ENCODE measurements at places on chromosomes 4 and X.

- no peak for DNase-seq
These were observed 223.0 kb upstream of the PSAPL1 start for GRCh38 chr4:7657545-7658297.

DNA sequence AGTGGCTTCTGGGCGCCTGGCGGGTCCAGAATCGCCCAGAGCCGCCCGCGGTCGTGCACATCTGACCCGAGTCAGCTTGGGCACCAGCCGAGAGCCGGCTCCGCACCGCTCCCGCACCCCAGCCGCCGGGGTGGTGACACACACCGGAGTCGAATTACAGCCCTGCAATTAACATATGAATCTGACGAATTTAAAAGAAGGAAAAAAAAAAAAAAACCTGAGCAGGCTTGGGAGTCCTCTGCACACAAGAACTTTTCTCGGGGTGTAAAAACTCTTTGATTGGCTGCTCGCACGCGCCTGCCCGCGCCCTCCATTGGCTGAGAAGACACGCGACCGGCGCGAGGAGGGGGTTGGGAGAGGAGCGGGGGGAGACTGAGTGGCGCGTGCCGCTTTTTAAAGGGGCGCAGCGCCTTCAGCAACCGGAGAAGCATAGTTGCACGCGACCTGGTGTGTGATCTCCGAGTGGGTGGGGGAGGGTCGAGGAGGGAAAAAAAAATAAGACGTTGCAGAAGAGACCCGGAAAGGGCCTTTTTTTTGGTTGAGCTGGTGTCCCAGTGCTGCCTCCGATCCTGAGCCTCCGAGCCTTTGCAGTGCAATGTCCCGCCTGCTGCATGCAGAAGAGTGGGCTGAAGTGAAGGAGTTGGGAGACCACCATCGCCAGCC, at the start of gene ATOH1:
TSS of gene ATOH1 (plus strand) at position 422 of the 663 bp plus-strand sequence. CDS start at position 596, 174 bp downstream.
- DNase-seq: no peak

GRCh38 chr4:42617030-42617429, 39.9 kb downstream of the ATP8A1 start:
- DNase-seq: no peak

DNA sequence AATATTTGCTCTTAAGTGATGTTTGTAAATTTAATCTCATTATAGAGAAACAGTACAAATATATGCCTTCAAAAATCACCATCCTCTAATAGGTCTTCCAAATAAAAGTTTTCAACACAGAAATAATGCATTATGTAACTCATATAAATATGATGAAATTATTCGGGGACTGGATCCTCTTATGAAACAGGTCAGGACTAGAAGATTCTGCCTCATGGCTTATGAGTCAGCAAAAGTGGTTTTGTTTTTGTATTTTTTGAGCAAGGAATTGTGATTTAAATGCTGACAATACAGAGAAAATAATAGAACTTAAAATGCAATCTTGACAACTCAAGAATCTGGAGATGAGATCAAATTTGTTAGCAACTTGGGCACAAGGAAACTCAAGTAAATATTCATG, 179.7 kb upstream of the NDP start:
- DNase-seq: no peak

- DNase-seq: no peak
These were observed 26.2 kb downstream of the RP2 start for GRCh38 chrX:46863072-46863471.

- no peak for DNase-seq
These were observed 317.8 kb upstream of the GALNT7 start for GRCh38 chr4:172850838-172851237.

- no peak for DNase-seq
These were observed 9.0 kb downstream of the ARAP2 start for GRCh38 chr4:36235306-36235705.

GRCh38 chr4:94240384-94240783, 32.7 kb downstream of the SMARCAD1 start:
- no peak for DNase-seq

GRCh38 chrX:48083212-48083611, 11.8 kb upstream of the ZNF630 start:
- DNase-seq: no peak

DNA sequence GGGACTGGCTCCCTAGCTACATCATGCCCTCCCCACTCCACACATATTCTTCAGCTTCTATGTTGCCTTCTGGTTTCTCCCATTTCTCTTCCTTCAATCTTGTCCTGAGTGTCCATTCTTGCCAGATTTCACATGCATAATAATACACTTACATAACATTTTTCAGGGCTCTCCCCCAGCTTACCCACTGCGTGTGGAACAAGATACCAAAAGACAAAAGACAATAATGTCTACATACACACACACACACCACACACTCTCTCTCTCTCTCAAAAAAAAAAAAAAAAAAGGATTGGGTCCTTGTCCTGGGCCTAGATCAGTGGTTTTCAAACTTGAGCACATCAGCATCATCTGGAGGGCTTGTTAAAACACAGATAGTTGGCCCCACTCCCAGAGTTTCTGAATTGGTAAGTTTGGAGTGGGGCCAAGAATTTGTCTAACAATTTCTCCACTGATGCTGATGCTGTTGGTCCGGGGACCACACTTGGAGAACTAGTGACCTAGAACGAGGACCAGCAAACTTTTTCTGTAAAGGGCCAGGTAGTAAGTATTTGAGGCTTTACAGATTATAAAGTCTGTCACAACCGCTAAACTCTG, 6.5 kb upstream of the SMARCA1 start:
- DNase-seq: no peak

GRCh38 chr4:171583790-171584189, 229.4 kb upstream of the GALNTL6 start:
- no peak for DNase-seq

GRCh38 chr4:108155373-108155772, 13.4 kb downstream of the LEF1 start:
- DNase-seq: no peak

- DNase-seq: no peak
These were observed 71.0 kb downstream of the LAS1L start for GRCh38 chrX:65463550-65463949.

DNA sequence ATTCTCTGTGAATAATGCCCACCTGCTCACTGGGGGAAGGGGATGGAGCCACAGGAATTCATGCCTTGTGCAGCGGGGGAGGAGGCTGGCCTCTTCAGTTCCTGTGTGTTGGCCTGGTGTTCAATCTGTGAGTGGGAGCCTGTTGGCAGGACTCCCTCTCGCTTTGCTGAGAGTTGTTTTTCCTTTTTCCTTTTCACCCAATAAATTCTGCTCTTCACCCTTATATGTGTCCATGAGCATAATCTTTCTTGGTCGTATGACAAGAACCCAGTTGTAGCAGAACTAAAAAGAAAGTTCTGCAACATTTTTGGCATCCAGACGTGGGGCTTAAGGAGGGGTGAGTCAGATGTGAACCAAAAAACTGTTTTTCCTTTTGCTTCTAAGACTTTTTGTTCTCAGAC, 235.2 kb upstream of the HDX start:
- no peak for DNase-seq

DNA sequence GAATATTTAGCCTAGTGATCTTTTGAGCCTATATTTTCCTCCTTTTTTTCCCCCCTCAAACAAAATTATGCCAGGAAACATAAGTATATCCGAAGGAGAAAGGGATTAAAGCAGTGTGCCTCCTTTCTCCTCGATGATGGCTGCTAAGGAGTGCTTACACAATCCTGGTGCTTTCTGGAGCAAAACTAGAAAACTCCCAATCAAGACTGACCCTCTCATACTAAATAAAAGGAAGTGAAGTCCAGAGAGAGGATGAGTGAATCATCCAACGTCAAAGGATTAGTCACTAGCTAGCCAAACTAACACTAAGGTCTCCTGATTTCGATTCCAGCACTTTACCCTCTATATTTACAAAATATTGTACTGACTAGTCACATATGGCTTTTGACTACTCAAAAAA, 146.8 kb downstream of the PPP3CA start:
- no peak for DNase-seq

DNA sequence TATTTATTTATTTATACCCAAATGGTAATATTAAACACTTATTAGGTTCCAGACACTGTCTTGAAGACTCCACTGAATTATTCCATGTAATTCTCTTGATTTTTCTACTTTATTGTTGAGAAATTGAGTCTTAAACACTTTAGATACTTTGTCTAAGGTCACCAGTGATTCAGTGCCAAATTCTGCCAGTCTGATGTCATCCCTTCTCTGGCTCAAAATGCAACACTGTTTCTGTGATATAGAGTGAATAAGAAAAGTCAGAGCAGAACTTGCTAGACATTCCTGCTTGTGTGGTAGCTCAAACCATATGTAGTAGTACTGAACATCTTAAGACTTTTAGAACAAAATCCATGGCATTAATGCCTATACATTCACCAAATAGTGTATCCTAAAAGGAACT, 164.3 kb downstream of the GABRB1 start:
- no peak for DNase-seq

DNA sequence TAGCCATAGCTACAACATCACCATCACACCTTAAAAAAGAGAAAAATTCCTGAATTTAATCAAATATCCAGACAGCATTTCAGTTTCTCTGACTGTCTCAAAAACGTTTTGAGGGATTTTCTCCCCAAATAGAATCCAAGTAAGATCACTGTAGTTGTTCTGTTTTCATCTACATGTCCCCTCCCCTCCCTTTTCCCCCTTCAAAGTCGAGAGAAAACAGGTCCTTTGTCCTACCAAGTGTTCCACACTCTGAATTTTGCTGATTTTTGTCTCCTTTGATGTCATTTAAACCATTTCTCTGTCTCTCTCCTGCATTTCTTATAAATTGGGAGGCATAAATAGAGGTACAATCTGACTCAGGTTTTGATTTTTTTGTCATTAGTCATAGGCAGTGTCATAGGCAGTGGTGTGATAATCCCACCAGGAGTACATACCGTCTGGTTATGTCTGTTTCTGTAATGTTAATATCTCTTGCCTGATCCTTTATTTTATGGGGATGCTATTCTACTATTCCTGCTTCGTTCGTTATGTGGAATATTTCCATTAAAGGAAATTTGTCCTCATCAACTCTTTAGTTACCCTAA, 348.6 kb downstream of the PTTG2 start:
- DNase-seq: no peak

- DNase-seq: no peak
These were observed 155.9 kb downstream of the STIM2 start for GRCh38 chr4:27016551-27016950.

- no peak for DNase-seq
These were observed 8.5 kb downstream of the TRIM2 start for GRCh38 chr4:153212736-153213135.

DNA sequence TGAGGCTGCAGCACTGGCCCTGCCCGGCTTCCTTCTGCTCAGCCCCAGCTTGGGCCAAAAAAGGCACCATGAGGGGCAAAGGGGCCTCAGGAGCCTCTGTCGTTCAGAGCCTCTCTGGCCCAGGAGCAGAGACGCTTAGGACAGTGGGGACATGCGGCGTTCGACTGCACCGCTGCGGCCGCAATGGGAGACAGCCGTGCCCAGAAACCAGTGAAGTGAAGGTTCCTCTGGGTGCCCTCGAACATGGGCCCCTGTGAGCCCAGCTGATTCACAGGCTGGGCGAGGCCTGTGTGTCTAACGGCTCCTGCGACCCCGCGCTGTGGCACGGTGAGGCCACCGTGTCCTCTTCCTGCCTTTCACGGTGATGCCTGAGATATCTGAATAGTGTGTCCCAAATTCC, 235.0 kb downstream of the AFAP1 start:
- DNase-seq: no peak

DNA sequence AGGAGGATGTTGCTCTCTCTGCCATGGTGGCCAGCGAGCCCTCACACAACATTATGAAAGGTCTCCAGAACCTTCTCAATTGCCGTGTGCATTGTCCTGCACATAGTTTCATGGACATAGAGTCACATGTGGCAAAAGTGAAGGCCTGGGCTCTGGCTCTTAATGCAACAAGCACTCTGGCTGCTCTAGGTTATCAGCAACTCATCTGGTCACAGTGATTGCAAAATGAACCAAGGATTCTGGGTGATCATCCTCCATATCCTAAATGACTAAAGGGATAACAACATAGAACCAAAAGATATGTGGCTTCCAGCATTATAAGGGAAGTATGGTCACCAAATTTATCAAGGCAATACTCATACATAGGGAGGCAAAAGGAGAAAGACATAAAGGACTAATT, 175.2 kb downstream of the MGST2 start:
- DNase-seq: no peak

GRCh38 chr4:188459381-188459780, 320.1 kb downstream of the TRIML1 start:
- no peak for DNase-seq

- DNase-seq: no peak
These were observed 44.5 kb downstream of the EGF start for GRCh38 chr4:109957227-109957626.

DNA sequence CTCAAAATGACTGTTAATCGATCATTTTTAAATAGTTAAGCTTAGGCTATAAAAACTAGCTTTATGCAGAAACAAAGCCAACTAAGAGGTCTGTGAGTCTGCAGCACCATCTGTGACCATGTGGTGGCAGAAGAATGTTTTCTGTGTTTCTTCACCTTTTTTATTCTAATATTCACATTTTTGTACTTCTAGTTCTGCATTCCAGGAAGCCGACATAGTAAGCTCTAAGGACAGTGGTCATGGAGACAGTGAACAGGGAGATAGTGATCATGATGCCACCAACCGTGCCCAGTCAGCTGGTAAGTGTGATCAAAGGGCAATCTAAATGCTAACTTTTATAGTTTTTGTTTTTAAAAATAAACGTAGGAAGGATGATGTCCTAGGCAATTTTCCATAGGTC, 5.6 kb downstream of the PCDH10 start:
- no peak for DNase-seq

- DNase-seq: no peak
These were observed 652.1 kb upstream of the AADAT start for GRCh38 chr4:170741856-170742255.

DNA sequence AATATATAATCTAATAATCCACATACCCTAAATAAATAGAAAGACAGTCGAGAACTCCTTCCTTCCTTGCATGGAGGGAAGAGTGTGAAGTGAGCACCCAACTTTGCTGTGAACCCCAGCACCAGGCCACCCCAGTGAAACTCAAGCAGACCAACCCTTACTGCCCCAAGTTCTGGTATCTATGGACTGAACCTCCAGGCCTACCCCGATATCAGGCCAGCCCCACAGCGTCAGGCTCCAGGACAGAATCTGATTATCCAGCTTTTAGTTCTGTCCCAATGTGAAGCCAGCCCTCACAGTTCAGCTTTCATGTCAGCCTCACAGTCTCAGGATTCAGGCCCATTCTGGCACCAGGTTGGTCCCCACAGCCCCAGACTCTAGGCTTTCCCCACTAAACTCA, 1617.2 kb upstream of the AGA start:
- DNase-seq: no peak
